Colonic mucosa (tissue), 4 donors: ENCODE measurements at places on chromosomes 1 and 21. TPM values are rescaled to one million over a fixed set of nuclear protein-coding genes. Genes with fewer than 3 reads are reported as not detected.

DNA sequence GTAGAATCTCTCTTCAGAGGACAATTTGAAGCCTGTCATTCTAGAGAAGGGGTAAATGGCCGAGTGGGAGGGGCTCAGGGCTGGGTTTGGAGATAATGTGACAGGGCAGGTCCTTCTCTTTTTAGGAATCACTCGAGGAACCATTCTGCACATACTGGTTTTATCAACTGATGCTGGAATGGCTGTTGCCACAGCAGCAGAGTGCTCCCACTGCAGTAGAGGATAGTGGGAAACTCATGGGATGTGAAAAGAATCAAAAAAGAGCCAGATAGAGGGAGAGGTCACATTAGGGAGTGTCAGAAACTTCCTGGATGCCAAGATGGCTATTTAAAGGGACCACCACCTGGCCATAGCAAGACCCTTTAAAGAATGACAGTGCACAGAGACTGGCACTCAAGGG lies 105.3 kb downstream of the NAV1 start:
- H3K27ac ChIP-seq, result no peak overlapping the region
- H3K4me3 ChIP-seq, result no peak overlapping the region
- no peaks in the 10 kb centered on the region for H3K36me3 ChIP-seq
- peaks cover 6% of the 10 kb centered on the region for H3K27me3 ChIP-seq

GRCh38 chr1:13616234-13616633 lies 32.6 kb downstream of the PDPN start:
- no peaks in the 10 kb centered on the region for H3K36me3 ChIP-seq
- H3K27me3 ChIP-seq, result no peaks in the 10 kb centered on the region
- no peak overlapping the region for H3K4me3 ChIP-seq
- DNase-seq, result no peak

- DNase-seq, result peak; percentile 84
- no peak overlapping the region for H3K4me3 ChIP-seq
- peaks cover 13% of the 10 kb centered on the region for H3K4me1 ChIP-seq
These were observed 57.1 kb downstream of the FAAP20 start for GRCh38 chr1:2137257-2138121.

GRCh38 chr1:186900539-186901237 lies 71.9 kb downstream of the PLA2G4A start:
- H3K36me3 ChIP-seq, result no peaks in the 10 kb centered on the region
- H3K4me3 ChIP-seq, result no peak overlapping the region
- no peaks in the 10 kb centered on the region for H3K27me3 ChIP-seq
- DNase-seq, result no peak
- H3K4me1 ChIP-seq, result no peaks in the 10 kb centered on the region

DNA sequence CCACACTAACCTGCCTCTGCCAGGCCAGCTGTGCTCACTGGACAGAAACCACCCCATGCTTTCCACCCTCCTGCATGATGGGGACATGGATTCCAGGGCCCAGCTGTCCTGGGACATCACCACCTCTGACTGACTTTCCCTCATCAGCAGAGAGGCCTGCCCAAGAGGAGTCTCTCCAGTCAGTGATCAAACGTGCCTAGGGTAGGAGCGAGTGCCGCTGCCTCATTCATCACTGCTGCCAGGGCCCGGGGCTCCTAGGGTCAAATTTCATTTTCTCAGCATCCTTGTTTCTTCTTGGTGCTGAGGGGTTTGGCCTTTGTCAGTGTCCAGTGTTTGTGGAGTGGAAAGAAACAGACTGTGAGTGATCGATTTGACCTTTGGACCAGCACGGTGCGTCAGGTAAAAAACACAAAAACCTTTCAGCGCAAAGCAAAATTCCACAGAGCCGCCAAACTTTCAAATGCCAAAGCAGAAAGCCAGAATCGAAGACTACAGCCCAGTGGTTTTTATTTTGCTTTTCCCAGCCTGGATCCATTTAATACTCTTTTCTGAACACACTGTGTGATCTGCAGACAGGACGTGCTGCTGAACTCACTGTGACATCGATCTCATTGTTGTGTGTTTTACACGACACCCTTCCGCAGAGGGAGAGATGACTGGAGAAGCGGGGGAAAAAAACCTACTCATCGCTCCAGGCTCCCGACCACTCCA lies 43.2 kb downstream of the CAPN8 start:
- H3K36me3 ChIP-seq, result no peaks in the 10 kb centered on the region
- no peak overlapping the region for H3K4me3 ChIP-seq
- DNase-seq, result no peak

DNA sequence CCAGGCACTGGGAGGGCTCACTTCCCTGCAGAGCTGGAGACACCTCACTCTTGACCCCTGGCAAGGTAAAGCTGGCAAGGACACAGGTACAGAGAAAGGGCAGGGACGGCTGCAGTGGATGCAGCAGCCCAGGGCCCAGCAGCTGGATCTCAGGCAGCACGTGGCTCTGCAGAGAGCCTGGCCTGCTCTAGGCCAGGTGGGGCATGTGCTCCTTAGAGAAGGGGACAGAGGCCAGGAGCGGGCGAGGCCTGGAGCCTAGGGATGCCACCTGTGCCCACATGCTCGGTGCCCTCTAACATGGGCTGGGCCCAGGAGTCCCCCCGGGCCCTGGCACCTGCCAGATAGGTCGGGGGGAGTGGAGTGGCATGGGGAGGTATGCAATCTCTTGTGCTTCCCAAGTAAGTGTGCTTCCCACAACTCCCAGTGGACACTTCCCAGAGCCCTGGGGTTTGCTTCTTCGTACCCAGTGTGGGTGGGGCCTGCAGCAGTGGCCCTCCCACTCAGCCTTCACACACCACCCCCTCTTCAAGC lies 30.0 kb downstream of the WNT3A start:
- H3K27me3 ChIP-seq, result peaks cover 24% of the 10 kb centered on the region
- no peak overlapping the region for H3K4me3 ChIP-seq
- no peaks in the 10 kb centered on the region for H3K4me1 ChIP-seq
- H3K27ac ChIP-seq, result no peak overlapping the region
- no peaks in the 10 kb centered on the region for H3K36me3 ChIP-seq

- H3K27ac ChIP-seq, result no peak overlapping the region
- H3K4me1 ChIP-seq, result no peaks in the 10 kb centered on the region
- no peak overlapping the region for H3K4me3 ChIP-seq
- no peaks in the 10 kb centered on the region for H3K27me3 ChIP-seq
- DNase-seq, result no peak
These were observed 135.0 kb downstream of the PTPN14 start for GRCh38 chr1:214416417-214416816.

DNA sequence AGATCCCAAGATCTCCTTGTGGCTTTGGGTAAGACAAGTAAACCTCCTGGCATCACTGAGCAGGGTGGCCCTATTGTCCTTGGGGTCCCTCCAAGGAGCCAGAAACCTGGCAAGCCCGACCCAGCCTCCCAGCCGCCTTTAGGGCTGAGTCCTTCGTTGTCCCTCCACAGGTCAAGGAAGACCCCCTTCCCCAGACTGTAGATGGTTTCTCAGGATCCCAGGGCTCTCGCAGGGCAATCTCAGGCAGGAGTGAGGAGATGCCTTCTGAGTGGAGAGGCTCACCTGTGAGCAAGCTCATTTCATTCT lies 71.6 kb upstream of the CSF3R start:
- no peaks in the 10 kb centered on the region for H3K4me1 ChIP-seq
- no peak for DNase-seq
- H3K27me3 ChIP-seq, result no peaks in the 10 kb centered on the region
- H3K4me3 ChIP-seq, result no peak overlapping the region

DNA sequence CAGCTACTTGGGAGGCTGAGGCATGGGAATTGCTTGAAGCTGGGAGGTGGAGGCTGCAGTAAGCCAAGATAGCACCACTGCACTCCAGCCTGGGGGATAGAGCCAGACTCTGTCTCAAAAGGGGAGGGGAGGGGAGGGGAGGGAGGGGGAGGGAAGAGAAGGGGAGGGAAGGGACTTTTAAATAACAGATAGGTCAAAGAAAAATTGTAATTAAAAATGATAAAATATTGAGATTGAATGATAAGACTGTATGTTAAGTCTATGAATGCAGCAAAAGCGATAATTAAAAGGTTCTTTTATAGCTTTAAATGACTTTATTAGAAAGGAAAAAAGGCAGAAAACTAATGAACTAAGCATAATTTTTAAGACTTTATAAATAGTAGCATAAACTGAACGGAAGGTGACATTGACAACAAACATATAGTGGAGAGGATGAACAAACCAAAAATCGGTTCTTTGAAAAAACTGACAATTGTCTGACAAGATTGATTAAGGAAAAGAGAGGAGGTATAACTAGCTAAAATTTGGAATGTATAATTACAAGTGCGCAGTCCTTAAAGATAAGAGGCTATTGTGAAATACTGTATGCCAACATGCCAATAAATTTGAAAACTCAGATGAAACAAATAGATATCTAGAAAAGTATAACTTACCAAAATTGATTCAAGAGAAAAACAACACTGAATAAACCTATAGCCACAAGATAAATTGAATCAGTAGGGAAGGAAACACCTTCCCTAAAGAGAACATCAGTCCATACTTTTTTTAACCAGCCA lies 8.4 kb downstream of the SPOCD1 start:
- H3K4me3 ChIP-seq, result no peak overlapping the region
- no peaks in the 10 kb centered on the region for H3K4me1 ChIP-seq
- no peaks in the 10 kb centered on the region for H3K36me3 ChIP-seq
- H3K27me3 ChIP-seq, result no peaks in the 10 kb centered on the region

DNA sequence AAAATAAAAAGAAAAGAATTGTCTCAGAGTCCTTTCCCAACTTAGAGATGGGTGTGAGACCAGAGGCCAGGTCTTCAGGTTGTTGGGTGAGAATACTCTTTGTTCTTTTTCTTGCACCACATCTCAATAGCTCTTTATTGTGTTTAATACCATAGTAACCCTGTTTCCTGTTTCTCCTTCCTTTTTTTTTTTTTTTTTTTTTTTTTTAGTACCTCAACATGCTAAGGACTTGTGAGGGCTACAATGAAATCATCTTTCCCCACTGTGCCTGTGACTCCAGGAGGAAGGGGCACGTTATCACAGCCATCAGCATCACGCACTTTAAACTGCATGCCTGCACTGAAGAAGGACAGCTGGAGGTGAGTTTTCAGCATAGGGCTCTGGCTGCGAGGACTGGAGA lies 24.4 kb downstream of the CELF3 start:
- no peaks in the 10 kb centered on the region for H3K36me3 ChIP-seq
- DNase-seq, result no peak
- no peak overlapping the region for H3K27ac ChIP-seq
- H3K4me1 ChIP-seq, result no peaks in the 10 kb centered on the region
- no peak overlapping the region for H3K4me3 ChIP-seq
- no peaks in the 10 kb centered on the region for H3K27me3 ChIP-seq

- H3K36me3 ChIP-seq, result no peaks in the 10 kb centered on the region
- H3K27me3 ChIP-seq, result no peaks in the 10 kb centered on the region
- H3K4me1 ChIP-seq, result peaks cover 3% of the 10 kb centered on the region
- H3K4me3 ChIP-seq, result no peak overlapping the region
These were observed 25.8 kb upstream of the IFNGR2 start for GRCh38 chr21:33377221-33377920.

DNA sequence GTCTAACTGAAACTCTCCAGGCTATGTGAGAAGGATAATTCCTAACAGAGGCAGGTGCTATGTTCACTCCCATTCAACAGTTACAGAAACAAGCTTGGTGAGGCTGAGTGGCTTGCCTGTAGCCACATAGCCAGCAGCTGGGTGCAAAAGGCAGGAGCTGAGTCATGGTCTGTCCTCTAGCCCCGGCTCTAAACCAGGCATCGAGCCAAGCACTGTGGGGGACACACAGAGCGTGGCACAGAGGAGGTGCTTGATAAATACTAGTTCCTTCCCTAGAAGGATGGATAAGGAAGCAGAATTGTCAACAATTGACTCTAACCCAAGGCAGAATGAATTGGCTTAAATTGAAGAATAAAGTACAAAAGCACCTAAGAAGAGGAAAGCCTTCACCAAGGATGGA lies 10.4 kb upstream of the KCNA2 start:
- no peak overlapping the region for H3K27ac ChIP-seq
- no peaks in the 10 kb centered on the region for H3K4me1 ChIP-seq
- H3K36me3 ChIP-seq, result no peaks in the 10 kb centered on the region
- H3K4me3 ChIP-seq, result no peak overlapping the region
- no peak for DNase-seq

DNA sequence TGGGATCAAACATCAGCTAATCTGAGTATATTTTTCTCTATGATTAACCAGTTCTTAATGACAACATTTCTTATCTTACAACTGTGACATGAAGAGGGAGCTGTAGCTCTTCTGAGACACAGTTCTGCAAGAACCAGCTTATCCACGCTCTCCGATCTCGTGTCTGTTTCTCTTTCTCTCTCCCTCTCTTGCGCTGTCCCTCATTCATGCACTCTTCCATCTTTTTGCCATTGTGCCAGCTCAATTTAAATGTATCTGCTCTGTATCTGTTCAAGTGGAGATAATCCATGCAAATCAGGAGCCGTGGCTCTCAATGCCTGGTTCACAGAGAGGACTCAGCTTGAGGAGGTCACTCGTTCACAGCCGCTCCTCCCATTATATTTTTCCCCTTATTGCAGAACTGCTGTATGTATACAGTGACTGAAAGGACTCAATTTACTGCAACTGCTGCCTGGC lies 494.7 kb upstream of the ADGRL2 start:
- peak overlapping the region; percentile 34 for H3K4me3 ChIP-seq
- H3K27me3 ChIP-seq, result no peaks in the 10 kb centered on the region
- no peak overlapping the region for H3K27ac ChIP-seq
- peak; percentile 23 for DNase-seq
- H3K36me3 ChIP-seq, result no peaks in the 10 kb centered on the region

DNA sequence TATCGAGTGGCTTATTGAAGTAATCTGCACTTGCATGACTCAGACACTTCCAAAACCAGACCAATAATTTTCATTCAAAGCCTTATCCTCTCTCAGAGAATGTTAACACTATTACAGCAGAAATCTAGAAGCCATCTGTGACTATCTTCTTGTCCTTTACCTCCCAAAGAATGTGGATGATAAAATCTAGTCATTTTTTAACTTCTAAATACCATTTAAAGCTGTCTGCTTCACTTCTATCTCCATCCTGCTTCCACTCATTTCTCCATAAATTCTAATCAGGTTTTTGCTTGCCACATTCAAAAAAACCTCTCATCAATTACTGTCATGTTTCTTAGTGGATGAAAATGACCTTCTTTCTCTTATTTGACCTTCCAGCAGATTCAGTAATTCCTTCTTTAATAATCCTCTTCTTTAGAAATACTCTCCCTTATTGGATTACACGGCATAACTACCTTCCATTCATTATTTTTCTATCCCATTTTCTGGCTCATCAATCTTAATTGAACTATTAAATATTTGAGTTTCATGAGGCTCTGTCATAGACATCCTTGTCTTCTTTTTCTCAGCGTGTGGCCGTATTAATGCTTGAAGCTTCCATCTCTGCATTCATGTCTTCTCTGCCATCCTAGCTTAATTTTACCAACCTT lies 1999.4 kb downstream of the MRPL39 start:
- no peak overlapping the region for H3K27ac ChIP-seq
- H3K4me3 ChIP-seq, result no peak overlapping the region
- DNase-seq, result no peak
- no peaks in the 10 kb centered on the region for H3K4me1 ChIP-seq

The HES3 gene
- not detected for total RNA-seq

The BCL2L15 gene
- total RNA-seq, result 191 TPM

The GON4L gene
- total RNA-seq, result 33.3 TPM

The TRABD2B gene
- 0.77 TPM for total RNA-seq
